ENCODE measurements at places on chromosomes 7 and 10. TPM values are rescaled to one million over a fixed set of nuclear protein-coding genes. Genes with fewer than 3 reads are reported as not detected.

TFR2 gene
- total RNA-seq, result under 0.01 TPM

TMEM236 gene
- not detected for total RNA-seq

ASB10 gene
- total RNA-seq, result not detected

MNX1 gene
- not detected for total RNA-seq

DNA sequence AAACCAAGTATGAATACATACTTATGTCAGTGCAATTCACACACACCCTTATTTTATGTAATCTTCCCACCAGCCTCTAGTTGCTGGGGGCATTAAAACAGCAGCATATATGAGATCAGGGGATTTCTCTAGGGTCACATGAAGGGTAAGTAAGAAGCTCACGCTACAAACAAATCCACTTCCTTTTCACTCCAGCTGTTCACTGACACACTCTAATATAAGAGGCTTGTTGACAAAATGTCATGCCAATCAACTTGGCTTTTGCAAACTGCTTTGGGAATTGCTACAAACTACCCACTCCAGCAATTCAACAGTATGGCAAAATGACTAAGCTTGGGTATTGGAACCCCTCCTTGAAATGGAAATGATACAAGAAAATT lies 10.3 kb downstream of the FAM3C start:
- DNase-seq, result peak; percentile 15

DNA sequence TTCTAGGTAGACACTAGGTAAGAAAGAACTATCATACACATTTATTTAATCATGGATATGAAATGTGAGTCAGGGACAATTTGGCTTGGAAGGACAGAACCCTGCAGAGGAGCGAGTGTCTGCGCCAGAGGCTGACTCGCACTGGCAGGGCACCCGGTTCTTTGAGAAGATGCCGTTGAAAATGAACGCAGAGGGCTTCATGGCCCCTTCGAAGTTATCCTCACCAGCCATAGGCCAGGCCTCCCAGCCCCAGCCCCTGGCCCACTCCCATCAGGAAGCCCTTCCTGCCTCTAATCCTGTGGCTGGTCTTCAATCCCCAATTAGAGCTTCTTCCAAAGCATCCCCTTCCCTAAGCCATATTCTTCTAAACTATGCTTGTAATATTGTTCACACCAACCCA lies 239.8 kb downstream of the TCERG1L start:
- DNase-seq, result no peak

GRCh38 chr10:70320751-70321150 lies 36.9 kb upstream of the NPFFR1 start:
- DNase-seq, result no peak

DNA sequence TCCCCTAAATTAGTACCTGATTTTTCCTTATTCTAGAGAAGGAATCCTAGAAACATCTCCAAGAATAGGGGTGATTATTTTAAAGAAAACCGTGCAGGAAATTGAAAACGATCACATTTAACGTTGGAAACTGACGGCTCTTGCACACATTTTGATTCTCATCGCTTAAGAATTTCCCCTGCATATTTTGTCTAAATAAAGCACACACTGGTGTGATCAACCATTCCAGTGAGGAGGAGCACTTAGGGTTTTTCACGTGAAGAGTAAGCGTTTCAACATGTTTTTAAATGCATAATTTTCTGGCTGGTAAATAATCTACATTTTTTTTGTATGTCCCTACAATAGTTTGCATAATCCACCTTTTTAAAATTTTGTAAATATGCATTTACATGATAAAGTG lies 229.7 kb upstream of the PFKP start:
- peak; percentile 3 for DNase-seq

GRCh38 chr10:63375458-63375857 lies 90.3 kb downstream of the JMJD1C start:
- no peak for DNase-seq

- DNase-seq, result no peak
These were observed 634 bp upstream of the OR9A4 start for GRCh38 chr7:141915565-141915964.

Measured in IMR-90 (cell line).